Stimulated activated CD4-positive, alpha-beta T cell treated with anti-CD3 and anti-CD28 coated beads, Interleukin-15, amount 100 ng/mL, for 24 hours (primary cell): ENCODE measurements at places on chromosomes 5 and 9.

GRCh38 chr5:177043114-177043513, 20.6 kb downstream of the ZNF346 start:
- no peak for DNase-seq

DNA sequence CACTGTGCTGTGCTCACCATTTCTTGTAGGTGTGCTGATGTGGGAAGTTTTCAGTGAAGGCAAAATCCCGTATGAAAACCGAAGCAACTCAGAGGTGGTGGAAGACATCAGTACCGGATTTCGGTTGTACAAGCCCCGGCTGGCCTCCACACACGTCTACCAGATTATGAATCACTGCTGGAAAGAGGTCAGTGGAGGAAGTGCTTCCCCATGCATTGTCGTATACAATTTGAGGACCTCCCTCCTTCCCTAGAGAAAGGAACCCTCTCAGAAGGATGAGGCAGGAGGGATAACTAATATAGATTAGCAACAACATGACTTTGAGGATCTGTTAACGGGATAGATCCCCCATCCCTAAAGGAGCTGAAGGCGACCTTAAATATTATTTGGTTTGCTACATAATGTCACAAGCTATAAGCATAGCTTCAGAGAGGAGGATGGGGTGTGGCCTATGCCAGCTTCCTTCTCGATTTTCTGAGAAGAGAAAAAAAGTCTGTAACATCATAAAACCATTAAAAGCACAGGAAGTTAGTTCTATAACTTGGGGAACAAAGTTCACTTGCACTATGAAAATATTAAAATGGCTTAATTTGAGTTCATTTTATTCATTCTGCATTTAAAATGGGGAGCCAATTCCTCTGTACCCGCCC, 17.0 kb upstream of the CYFIP2 start:
- no peak for DNase-seq

- no peak for DNase-seq
These were observed 6.2 kb upstream of the PDLIM4 start for GRCh38 chr5:132251220-132251725.

- DNase-seq = no peak
These were observed 26.3 kb downstream of the SSBP2 start for GRCh38 chr5:81724571-81724970.

GRCh38 chr9:130120832-130121231, 51.4 kb upstream of the NCS1 start:
- DNase-seq = no peak

DNA sequence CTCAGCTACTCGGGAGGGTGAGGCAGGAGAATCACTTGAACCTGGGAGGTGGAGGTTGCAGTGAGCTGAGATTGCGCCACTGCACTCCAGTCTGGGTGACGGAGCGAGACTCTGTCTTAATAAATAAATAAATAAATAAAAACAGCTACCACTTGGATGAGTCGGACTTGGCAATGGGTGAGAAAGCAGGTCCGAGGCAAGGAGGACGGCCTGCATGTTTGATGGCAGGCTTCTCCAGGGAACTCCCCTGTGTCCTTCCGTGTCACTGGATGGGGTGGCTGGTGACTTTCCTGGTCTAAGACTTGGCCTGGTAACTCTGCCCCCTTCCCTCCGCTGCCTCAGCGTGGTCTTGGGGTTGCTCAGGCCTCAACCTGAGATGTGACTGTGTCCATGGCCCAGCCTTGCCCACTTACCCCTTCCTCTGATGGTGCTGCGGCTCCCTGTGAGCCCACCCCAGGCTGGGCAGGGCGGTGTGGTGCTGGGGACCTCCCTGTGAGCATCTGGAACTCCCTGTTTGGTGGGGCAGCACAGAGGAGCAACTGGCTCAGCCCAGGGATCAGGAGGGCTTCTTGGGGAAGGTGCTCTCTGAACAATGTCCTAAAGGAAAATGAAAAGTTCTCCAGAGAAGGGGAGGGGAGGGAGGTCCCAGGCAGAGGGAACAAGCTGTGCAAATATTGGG, 62.5 kb upstream of the PSD2 start:
- DNase-seq = no peak

GRCh38 chr5:17223367-17224185, 6.1 kb downstream of the BASP1 start:
- DNase-seq = no peak

DNA sequence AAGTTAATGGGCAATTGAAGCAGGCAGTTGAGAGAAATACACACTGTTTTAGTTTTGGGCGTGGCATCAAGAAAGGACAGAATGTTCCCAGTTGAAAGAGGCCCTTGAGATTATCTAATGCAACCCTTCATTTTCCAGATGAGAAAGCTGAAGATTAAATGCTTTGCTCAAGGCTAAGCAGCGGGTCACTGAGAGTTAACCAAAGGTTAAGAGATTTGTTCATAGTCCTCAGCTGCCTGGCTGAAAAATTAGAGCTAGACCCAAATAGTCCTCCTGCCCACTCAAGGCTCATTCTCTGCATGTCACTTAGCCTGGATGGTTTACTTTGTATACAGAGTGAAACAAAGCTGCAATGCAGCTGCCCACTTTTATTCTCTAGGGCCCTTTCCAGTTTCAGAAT, 46.7 kb upstream of the MAMDC2 start:
- no peak for DNase-seq

DNA sequence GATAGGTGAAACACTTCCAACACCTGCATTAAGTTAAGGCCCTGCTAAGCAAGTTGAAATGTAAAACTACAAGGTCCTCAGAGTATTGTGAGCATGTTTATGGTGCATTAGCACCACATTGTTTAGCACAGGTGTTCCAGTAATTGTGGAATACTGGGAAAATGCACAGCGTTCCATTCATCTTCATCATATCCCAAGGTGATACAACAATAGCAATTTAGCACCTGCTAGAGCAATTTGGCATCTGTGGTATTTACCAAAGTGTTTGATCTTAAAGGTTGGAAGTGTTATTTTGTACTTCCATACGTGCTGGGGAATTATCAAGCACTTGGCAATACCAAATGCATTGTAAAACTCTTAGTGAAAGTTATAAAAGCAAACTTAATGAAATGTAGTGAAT, 266.8 kb downstream of the CYLC2 start:
- DNase-seq = no peak

DNA sequence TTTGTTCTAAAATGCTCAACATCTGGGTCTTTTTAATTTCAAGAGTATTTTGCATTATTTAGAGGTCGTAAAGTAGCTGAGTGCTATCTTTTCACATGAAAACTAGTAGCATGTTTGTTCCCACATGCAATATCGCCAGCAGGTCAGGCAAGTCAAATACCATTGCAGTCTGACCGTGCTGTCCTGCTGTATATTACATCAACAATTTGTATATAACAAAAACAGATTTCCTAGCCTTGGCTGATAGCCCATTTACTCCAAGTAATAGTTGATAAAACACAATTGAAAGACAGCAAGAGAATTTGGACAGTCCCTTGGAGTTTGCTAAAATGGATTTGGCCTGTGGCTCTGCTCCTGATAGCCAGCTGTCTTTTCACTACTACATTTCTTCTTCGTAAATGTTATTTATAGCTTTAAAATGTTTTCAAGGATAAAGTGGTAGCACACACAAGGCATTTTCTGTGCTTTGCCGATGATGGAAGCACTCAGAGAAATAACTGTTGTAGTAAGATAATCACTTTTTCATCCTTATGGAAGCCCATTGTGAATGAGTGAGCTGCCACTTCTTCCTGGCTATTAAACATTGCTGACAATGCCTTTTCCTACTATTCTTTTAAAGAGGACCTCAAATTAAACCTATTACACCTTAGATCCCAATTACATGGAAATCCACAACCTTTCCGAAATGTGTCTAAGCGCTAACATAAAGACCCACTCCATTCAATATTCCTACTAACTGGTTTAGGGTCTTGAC, 992.1 kb downstream of the MAT2B start:
- DNase-seq = no peak

DNA sequence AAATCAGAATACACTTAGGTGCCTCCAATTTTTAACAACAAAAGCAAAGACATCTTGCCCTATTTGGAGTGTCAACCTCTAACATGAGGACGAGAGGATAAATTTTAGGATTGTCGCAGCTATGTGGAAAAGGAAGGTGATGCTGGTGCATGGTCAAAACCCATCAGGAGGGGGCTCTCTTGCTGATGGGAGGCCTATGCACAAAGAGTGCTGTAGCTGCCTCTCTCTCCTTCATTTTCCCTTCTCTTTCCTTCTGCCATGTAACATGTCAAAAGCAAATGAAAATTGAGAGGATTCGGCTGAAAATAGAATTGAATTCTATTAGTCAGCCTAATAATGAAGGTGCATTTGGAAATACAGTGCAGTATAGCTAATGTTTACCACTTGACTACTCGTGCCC, 578.7 kb upstream of the ZNF462 start:
- DNase-seq = no peak

GRCh38 chr5:41764650-41765049, 105.6 kb downstream of the OXCT1 start:
- no peak for DNase-seq

DNA sequence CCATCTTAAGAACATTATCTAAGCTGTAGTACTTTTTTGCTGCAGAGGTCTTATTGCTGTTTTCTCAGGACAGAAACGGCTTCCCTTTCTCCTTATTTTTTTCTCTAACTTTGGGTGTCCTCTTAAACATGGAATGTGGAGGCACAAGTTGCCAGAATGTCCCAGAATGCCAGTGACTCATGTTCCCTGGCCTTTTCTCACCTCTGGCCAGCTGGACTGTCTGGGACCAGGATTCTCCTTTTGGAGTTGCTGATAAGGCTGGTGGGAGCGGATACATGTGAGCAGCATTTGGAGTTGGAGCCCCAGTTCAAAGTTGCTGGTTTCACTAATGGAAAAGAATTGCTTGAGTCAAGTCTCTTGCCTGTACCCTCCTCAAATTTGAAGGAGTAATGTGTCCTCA, 112.8 kb downstream of the ARHGAP26 start:
- DNase-seq = no peak

DNA sequence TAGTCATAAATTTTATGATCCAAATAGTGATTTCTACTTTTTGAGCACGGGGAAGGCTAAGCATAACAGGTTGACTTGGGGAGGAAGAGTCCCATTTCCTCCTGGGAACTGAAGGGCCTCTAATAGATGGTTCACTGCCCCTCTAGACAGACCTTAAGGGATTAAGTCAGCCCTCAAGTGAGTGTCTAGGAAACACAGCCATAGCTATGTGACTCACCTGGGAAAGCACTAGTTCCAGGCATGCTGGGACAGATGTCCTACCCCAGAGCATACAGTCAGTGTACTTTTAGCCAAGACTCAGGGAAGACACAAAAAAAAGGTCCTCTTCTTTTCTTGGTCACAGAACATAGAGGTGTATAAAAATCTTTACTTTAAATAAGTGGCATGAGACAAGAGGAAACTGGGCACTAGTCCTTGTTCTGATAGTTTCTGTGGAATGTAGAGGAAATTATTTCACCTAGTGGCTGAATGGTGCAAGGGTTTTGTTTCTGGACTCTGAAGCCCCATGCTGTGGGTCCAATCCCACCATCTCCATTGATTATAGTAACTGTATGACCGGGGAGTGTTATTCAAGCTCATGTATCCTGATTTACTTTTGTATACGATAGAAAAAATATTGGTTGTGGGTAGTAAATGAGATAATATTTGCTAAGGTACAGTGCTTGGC, 86.0 kb downstream of the NREP start:
- DNase-seq = no peak

DNA sequence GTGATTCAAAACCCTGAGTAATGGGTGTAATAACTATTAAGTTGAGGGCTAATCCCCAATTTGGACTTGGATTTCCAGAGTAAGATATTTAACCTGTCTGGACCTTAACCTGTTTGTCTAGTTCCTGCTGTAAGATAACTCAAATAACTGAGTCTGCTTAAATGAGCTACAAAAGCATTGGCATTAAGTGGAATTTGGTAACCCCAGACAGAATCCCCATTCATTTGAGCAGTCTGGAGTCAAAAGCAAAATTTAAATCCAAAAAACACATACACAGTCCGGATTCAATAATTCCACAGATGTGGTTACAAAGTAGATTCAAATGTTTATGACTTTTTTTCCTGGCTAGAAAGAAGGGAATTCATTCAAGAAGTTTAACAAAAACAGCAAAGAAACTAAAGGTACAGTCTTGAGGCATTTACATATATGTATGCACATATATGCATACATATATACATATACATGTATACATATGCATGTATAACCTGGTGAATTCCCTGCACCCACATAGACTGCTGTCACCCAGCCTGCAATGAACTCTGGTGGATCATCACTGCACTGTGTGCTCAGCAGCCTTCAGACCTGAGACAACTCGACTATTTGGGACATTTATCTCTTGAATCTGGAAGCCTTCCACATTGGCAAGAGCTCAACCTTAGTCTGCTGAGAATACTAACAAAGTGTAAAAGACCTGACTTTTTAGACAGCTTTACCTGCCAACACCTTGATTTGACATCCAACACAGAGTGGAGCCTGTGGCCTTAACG, 205.4 kb downstream of the LURAP1L start:
- DNase-seq = no peak

- DNase-seq = no peak
These were observed 2.9 kb downstream of the HTR1A start for GRCh38 chr5:63959177-63959982.

DNA sequence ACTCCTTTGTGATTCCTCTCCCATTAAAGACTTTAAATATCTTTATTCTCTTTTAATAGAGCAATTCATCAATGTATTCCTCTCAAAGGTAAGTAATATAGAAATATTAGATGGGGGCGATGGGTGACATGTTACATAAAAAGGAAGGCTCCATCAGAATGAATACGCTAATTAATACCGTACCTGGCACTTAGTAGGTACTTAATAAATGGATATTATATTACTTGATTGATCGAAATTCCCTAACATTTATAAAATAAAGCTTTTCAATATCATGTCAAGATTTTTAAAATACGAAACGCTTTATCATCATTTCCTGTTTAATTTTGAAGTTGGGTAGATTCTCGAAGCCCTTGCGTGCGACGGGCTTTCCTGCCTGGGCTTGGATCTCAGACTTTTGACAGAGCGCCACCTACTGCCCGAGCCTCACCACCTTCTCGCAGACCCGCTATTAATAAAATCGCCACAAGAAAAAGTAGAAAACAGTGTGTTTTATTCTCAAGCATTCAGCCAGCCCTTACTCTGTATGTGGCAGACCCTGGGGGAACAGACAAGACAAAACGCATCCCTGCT, 99.4 kb downstream of the C5orf15 start:
- DNase-seq = peak; percentile 89

GRCh38 chr9:117074784-117075520, 339.9 kb downstream of the ASTN2 start:
- DNase-seq = no peak

- DNase-seq = no peak
These were observed 144.3 kb downstream of the MACIR start for GRCh38 chr5:103402851-103403250.

- peak; percentile 23 for DNase-seq
These were observed at the start of gene PRDM9 for GRCh38 chr5:23507278-23507685. Gene PRDM9, plus strand, starts transcription at chr5:23507609. Its CDS starts 1,425 bp downstream, at chr5:23509034.

GRCh38 chr9:76591256-76591950, 132.4 kb downstream of the GCNT1 start:
- no peak for DNase-seq

DNA sequence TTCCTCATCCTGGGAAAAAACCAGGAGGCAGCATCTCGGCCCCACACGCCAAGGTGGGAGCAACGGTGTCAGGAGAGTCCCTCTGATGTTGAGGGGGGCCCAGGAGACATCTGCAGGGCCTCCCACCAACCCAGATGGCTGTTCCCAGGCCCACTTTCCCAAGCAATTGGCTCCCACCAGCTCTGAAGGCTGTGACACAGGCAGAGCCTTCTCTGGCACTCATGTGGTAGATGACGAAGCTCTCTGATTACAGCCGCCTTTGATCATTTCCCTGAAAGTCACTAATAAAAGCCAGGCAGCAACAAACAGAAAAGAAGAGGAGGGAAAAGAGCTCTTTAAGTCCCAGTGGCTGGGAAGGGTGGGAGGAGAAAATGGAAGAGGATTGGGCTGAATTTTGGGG, 226.5 kb downstream of the CDK5RAP2 start:
- no peak for DNase-seq
